ENCODE measurements at places on chromosomes 6 and 20.

- no peak for DNase-seq
Observed at GRCh38 chr20:31842471-31843157, 2.8 kb downstream of the FOXS1 start.

- no peak for DNase-seq
Observed at GRCh38 chr20:23225407-23226060, 125.1 kb upstream of the NXT1 start.

DNA sequence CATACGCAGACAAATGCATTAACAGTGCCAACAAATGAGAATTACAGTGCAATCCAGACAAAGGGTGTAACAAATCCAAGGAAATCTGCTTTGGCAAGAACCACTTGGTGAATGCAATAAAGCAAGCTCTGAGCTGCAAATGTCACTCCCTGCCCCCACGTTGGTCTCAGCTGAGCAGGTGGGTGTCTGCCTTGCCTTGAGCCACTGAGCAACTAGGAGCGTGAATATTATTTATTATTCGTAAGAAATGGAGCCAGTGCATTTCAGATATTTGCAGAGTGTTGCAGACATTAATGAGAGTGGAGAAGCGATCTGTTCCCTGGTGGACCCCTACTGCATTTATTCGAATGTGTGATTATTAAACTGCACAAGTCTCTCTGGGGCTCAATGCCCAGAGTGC, 36.6 kb upstream of the F13A1 start:
- DNase-seq = no peak

- DNase-seq = no peak
Observed at GRCh38 chr6:147131532-147132128, 72.6 kb upstream of the STXBP5 start.

- DNase-seq = peak; percentile 25
Observed at GRCh38 chr6:217048-217659, 75.1 kb upstream of the DUSP22 start.

DNA sequence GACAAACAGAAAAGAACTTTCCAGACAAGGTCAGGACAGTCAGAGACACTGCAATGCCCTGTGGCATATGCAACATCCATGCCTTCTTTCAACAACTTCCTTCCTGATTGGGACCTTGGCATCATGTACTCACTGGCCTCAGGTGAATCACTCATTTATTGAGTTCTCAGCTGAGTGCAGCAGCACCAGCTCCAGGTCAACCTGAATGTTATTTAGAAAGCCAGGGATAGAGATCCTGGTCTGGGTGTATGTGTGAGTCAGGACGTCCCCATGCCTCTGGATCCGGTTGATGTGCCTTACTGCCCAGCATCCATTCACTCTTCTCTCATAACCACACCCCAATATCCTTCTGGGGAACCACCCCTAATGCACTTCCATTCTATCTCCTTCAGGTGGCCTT, 54.4 kb downstream of the SNRNP48 start:
- DNase-seq = no peak

DNA sequence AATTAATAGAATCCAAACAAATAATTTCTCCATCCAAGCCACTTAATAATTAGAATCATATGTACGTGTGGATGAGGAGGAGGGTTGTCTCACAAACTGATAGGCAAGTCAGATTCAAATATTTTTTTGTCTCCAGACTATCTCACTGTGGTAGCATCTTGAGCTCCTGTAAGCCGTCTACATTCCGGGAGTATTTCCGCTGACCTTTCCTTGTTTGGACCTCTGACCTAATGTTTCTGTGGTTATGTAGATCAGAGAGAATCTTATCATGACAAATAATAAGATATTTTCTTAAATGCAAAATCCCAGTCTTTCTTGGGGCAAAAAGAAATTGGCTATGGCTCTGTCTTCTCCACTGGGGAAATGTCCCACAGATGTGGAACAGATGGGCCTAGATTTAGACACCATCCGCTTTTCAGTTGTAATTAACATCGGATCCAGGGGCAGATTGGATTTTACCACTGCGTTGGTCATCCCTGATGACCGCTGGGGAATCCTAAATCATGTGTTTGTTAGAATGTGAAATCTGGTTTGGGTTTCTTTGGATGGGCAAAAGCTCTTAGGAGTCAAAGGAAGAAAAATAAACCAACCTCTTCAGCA, 197.1 kb upstream of the RIN2 start:
- no peak for DNase-seq

GRCh38 chr6:147054158-147054557, 150.1 kb upstream of the STXBP5 start:
- no peak for DNase-seq

- DNase-seq = no peak
Observed at GRCh38 chr6:108738684-108739416, 109.4 kb upstream of the ARMC2 start.

- no peak for DNase-seq
Observed at GRCh38 chr6:89205819-89206218, 11.3 kb downstream of the GABRR1 start.

GRCh38 chr20:44720997-44721784, 6.0 kb downstream of the CCN5 start:
- DNase-seq = no peak

DNA sequence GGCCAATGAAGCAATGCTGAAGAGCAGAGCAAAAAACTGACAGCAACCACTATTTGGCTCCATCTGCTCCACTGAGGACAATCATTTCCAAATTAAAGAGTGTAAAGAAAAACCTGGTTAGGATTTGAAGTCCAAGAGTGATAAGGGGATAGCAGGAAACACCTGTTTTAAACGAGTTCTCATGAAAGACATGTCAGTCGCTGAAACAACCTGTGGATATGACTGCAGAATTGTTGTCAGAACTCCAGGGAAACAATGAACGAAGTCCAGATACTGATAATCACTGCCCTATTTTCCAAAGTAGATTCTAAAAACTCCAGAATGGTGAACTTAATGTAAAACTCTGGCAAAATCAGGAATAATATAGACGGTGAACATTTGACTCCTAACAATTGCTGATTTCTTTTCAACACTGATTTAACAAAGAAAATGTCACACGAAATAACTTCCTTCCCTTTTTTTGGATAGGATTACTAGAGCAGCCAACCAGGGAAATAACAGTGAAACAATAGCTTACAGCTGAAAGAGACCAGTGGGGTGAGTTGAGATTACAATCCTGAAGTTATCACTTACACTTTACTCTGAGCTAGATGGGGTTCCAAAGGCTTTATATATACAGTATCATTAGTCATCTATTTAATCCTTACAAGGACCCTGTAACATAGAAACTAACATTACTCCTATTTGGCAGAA, 83.7 kb downstream of the ELOVL5 start:
- no peak for DNase-seq

DNA sequence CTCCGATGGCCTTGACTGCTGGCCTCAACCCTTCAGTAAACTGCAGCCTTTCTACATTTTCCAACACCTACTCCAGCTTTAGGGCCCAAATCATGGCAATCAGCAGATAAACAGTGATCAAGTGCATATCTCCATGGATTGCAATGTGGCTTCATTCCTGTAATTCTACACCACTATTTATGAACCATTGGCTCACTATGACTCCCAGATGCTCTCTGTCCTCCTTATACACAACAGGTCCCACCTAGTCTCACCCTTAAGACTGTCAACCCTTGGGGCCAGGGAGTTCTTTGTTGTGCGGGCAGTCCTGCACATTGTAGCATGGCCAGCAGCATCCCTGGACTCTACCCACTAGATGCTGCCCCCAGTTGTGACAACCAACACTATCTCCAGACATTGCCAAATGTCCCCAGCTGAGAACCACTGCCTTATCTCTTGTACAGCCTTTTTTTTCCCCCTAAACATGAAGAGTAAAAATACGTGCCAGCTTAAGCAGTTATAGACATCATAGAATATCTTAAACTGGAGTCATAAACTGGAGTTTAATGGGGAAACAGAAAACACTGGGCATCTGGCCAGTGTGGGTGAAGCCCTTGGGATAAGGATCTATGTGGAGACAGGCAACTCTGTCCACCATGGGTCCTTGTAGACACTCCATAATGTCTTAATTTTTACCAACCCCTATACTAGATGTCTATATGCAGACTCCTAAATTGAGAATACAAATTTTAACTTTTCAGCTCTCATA, 21.1 kb downstream of the MRPL14 start:
- no peak for DNase-seq

- DNase-seq = no peak
Observed at GRCh38 chr20:59561614-59562277, 42.6 kb upstream of the PHACTR3 start.

DNA sequence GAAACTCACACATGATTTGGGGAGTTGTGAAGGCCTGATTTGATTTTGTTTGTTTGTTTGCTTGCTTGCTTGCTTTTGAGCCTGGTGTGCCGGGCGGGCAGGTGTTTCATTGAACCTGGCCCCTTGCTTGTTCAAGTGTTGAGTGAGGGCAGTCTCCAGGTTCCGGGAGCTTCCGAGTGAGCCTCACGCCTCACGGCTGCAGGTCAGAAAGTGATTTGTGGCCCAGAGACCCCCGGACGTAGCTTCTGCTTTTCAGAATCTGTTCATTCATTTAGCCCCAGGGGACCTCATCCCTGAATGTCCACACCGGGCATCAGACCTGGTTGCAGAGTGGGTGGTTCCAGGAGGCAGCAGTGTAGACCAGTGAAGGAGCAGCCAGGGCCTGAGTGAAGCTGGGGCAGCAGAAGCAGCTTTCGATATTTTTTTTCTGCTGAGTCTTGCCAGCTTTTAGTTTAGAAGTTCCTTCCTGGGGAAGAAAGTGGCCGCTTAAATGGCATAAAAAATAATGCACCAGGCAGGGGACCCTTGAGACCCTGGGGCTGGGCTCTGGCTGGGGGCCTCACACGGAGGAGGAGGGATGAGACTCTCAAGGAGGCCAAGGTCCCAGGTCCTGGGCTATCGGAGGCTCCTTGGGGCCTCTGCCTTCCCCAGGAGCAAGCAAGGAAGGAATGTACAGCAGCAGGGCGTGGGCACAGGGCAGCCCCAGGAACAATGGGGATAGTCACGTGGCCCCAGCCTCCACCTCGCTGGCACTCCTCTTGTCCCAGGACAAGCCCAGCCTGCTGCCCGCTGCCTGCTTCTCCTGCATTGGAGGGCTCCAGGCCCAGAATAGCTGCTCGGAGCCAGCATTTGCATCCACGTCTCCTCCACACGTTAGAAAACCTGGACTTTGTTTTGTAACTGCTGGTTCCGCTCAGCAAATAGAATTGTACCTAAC, 89.2 kb upstream of the BHLHE23 start:
- no peak for DNase-seq

DNA sequence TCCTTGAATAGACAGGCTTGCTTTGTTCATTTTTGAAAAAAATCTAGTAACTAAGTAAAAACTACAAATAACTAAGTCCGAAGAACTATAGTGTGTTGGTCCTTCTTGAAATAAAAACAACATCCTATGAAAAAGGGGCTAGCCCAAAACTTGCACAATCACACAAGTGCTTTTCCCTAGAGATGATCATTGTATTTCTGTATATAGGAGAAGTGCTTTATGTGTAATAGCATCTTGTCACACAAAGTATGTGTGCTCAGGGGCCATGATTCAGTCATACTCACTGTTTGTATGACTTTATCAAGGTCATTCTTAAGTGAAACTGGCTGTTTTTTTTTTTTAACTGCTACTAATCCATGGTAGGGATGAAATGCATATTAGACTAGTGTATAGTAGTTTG, 179.8 kb downstream of the DTNBP1 start:
- DNase-seq = no peak

DNA sequence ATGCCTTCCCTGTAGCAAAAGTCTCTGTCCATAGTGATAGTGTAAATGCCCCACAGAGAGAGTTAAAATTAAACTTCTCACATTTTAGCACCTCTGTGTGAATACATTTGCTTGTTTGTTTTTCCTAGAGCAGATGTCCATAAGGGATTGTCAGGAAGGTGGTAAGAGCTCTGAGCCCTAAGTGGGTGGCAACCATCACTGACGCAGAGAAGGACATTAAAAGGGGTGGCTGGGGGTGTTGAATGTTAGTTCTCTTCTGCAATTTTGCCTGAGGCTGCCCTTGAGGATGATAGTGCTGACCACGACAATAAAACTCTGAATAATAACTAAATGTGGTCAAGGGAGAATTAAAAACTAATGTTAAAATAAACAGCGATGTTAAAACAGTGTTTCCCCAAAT, 174.3 kb upstream of the ID4 start:
- no peak for DNase-seq

DNA sequence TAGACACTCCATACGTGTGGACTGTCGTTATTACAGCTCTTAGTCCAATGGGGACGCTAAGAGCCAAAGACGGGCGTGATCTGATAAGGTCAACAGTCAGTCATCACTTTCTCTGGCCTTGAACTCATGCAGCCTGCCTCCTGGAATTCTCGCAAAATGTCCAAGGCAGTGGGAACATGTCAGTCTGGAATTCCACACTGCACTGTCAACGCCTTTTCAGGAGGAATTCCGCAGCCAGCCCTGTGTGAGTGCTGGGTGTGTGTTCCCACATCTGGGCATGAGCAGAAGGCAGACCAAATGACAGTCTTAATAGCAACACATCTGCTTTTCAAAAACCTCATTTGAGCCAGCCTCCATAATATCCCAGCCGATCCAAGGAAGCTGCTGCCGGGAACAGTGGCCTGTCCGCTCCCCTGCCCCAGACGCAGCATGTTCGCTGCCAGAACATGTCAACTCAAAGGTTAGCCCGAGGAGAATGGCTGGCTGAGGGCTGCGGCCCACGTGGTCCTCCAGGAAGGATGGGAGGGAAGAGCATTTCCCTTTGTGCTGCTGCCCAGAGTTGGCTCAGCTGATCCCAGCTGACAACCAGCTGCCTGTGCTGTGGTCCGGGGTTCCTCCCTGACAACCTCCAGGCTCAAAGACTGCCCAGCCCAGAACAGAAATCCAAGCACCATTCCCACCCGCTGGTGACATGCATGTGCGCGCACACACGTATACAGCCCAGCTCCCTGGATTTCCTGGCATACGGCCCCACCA, 103.1 kb downstream of the SULF2 start:
- DNase-seq = no peak
